Epithelial cell of proximal tubule (primary cell): ENCODE measurements at places on chromosomes 13 and 19. TPM values are rescaled to one million over a fixed set of nuclear protein-coding genes. Genes with fewer than 3 reads are reported as not detected.

DNA sequence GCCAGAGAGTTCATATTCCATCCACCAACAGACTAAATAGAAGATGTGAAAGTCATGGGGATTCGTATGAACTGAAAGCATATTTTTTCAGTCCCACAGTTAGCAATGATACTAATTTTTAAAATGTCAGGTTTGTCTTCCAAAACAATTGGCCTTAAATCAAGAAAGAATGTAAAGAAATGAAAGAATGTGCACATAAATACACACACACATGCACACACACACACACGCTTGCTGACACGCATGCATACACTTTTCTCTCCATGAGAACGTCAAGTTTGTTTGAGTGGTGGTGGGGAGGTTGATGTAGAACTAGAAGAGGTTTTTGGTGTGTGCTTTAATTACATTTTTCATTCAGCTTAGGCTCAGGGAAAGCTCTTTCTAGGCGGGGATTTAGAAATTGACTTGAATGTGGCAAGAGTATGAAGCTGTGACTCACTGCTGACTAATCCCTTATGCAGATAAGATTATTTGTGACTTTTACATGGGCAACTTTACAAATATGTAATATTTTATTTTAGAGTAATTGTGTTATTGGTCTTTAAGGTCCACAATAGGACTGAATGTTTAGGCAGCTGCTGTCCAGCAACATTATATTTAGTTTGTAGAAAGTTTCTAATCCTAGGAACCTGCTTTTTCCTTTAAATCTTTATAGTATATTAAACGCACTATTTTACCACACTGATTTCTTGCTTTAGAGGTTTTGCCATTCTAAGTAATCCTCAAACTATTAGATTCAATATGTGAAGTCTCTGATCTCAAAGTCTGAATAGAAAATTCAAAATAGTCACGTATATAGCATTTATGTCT is 18.8 kb downstream of the FLT1 start:
- DNase-seq, result peak; percentile 7

Gene MIER2
- total RNA-seq, result 12.0 and 21.3 TPM in 2 replicates

Gene SERP2
- 2.7 and 5.8 TPM in 2 replicates for total RNA-seq

- no peak for DNase-seq
Measured at GRCh38 chr13:49410477-49410876, 33.4 kb downstream of the CAB39L start.

- no peak for DNase-seq
Measured at GRCh38 chr13:26923824-26924605, 163.4 kb upstream of the GPR12 start.

Gene ZNF563
- 2.8 and 9.7 TPM in 2 replicates for total RNA-seq
